ENCODE measurements at places on chromosomes 3 and 15. TPM values are rescaled to one million over a fixed set of nuclear protein-coding genes. Genes with fewer than 3 reads are reported as not detected.

The ADAMTSL3 gene
- total RNA-seq, result not detected

The CLDND1 gene
- total RNA-seq, result 93.3 TPM

- no peak for DNase-seq
Observed at GRCh38 chr3:150104564-150104963, 133.9 kb upstream of the PFN2 start.

DNA sequence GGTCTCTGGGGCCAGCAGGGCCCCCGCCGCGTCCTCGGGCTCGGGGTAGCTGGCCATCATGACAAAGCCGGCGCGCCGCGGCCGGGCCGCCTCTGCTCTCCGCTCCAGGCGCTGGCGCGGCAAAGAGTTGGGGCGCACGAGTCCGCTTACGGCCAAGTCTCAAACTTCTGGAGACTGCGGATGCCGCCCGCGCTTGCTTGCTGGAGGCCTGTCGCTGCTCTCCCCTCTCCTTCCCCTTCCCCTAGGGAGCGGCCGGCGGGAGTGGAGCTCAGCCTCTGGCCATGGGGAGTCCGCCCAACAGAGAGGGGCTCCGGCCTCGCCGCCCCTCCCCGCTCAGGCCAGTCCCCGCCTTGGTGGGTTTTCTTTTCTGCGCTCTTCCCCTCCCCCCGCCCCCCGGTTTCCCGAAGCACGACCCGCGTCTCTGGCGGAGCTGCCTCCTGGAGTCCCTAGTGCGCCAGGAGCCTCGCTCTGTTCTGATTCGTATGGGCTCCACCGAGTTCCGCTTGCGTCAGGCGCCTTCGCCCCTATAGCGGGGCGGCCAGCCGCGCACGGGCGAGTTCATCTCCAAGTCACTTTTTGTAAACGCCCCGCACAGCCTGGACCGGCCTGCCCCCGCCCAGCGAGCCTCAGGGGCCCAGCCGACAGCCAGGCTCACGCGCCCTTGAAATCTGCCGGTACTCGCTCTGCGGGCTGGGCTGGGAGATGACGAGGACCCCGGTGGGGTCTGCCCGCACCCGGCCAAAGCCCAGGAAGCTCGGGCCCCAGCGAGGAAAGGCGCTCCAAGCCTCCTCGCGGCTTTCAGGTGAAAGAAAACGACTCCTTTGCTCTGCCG, at the start of the genes FOXL2 and FOXL2NB:
Gene FOXL2, minus strand, starts transcription at position 475 of the 832 bp plus-strand sequence. Its CDS starts 415 bp downstream, at position 60.
Gene FOXL2NB, plus strand, starts transcription at position 555 of the 832 bp plus-strand sequence. Its CDS starts 148 bp downstream, at position 703.
- no peak for DNase-seq

GRCh38 chr3:72891053-72891855, 3.4 kb downstream of the GXYLT2 start:
- no peak for DNase-seq

DNA sequence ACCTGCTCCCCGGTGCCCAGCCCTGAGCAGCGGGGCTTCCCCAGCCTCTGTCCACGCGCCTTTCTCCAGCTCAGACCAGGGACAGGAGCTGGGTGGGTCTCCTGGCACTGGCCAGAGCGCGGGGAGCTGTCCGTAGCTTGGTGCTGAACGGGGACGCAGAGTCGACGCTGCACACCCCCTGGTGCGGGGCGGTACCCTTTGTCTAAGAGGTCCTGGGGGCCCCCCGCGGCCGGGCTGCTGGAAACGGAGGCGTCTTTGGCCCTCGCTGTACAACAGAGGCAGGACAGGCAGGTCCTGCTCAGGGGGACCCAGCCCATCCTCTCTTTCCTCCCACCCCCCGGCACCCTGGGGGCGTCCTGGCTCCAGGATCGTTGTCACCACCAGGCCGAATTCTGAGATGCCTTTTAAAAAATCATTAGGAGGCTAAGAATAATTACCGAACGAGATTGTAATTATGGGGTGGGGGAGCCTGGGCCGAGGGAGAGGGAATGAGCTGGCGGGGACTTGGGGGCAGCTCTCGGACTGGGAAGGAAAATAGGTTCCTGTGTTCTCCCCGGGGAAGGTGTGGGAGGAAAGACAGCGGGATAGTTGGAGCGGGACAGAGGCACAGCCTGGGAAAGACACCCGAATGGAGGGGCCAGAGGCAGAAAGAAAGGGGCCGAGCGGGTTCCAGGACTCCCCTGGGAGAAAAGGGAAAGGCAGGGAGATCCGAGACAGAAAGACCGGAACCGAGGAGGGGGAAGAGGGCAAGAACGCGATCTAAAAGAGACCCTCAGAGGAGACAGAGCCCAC, 4.1 kb upstream of the SKOR1 start:
- DNase-seq, result no peak

DNA sequence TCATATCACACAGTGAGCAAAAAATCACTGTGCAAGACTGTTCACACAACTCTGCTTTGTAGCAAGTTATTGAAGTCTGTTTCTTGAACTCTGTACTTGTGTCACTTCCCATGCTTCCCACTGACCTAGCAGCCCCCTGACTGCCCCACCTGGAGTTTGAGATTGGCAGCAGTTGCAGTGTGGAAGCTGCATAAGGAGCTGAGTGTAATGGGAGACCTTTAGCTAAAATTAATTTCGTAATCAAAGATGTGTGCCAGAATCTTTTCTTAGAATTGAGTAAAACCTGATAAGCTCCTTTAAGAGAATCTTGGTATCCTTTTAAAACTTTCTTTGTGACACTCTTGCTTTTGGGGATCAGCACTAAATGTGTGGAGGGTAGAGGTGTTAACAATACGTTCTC, 42.8 kb downstream of the NKIRAS1 start:
- no peak for DNase-seq

The PPIP5K1 gene
- 35.5 TPM for total RNA-seq

The SEMA3G gene
- total RNA-seq, result 6.4 TPM

DNA sequence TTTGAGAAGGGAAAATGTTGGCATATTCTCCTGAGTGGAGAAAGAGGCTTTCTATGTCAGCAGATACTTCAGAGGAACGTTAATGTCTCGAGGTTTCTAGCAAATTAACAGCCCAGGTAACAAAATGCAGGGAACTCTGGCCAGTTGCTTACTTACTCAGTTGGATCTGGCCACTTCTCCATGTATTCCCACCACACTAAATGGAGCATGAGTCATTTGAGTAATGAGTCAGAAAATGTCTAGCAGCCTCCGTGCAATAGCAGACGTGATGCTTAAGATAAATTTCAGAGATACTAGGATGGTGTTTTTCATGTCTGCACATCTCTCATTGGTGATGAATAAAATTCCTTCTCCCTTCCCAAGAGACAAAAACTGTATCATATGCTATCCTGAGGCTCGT, 671.5 kb downstream of the FHIT start:
- no peak for DNase-seq
